ENCODE measurements at places on chromosomes 7 and 10.

GRCh38 chr10:729213-729612 is 39.7 kb upstream of the DIP2C start:
- no peak for DNase-seq

DNA sequence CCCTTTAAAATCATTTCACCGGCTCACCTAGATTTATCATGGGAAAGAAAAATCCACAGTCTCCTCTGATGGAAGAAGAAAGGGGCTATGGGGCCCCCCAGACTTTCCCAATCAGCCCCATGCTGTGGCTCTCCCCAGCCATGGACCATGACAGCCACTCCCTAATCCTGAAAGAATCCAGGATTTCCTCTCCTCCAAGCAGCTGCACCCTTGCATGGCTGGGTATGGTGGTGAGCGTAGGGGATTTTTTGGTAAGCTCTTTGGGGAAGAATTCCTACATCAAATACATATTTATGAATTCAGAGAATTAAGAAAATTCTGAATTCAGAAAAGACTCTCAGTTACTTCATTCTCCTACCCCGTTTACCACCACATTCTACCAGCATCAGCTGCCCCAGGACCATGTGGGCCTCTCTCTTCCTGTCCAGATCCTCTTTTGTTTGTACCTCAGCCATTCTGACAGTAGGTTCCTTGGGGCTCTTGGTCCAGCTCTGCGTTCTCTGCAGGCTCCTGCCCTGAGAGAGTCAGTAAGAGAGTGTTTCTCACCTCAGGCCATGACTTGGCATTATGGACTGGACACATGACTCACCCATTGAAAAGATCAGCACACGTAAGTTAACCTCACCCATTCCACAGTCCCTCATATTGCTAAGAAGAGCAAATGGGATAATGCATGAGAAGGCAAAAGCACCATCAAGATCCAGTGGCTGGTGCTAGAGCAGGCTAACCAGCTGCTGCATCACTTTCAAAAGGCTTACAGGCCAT is 337.8 kb downstream of the ELMO1 start:
- DNase-seq, result no peak

GRCh38 chr10:55137063-55137462 is 336.0 kb upstream of the PCDH15 start:
- no peak for DNase-seq

DNA sequence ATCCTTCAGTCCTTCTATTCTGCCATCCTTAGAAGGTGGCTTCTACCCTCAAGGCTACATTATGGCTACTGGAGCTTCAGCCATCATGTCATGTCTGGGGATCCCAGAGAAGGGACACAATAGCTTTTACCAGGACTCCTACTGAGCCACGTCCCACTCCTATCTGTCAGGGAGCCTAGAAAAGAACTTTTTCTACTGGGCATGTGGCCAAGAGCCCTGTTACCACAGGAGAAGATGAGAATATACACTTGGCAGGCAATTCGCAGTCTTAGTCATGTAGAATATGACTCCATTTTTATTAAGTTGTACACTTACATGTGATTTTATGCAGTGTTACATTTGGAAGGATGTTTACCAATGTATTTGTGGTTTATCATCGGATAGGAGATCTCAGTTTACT is 64.6 kb upstream of the KCNMA1 start:
- DNase-seq, result peak; percentile 85

- DNase-seq, result peak; percentile 63
These were observed 35.1 kb upstream of the GARS1 start for GRCh38 chr7:30559611-30560010.

DNA sequence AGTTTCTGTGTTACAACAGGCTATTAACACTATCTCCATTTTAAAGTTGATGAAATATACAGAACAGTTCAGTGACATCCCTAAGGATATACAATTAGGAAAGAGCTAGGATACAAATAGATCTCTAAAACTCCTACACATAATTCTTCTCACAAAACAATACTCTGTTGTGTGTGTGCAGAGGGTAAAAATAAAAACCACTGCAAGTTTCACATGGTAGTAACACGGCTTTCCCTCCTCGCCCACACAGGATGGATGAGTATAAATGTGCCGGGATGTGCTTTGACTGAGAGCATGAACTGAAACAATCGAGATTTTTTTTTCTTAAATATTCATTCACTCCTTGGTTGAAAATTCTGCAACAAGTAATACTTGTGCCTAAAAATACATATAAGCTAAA is 131.5 kb upstream of the C1QL3 start:
- DNase-seq, result no peak

DNA sequence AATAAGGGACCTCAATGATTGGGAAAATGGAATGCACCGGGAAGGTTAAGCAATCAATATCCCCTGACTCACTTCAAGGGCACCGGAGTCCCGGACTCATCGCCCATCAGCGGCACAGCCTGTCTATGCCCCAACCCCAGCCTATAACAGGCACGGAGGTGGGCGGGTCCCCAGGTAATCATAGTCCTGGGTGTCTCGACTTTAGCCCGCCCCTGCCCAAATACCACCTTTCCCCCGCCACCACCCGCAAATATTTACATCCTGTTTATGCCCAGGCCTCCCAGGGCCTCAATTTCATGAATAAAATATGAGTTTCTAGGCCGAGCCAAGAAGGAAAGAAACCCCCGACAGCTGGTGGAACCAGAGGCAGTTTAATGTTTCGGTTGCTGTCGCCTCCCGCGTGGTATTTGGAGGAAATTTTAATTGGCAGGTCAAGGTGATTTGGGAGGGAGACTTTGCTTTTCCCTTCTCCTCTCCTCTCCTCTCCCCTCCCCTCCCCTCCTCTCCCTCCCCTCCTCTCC is 15.6 kb upstream of the RFC2 start:
- DNase-seq, result peak; percentile 76

- DNase-seq, result peak; percentile 91
These were observed 287.6 kb downstream of the TWIST1 start for GRCh38 chr7:18829858-18830285.

GRCh38 chr7:92423710-92424131 is 23.6 kb upstream of the GATAD1 start:
- DNase-seq, result no peak

GRCh38 chr10:34682580-34682979 is 132.5 kb downstream of the PARD3 start:
- no peak for DNase-seq

GRCh38 chr7:70523989-70524351 is 608.0 kb upstream of the GALNT17 start:
- no peak for DNase-seq

- DNase-seq, result no peak
These were observed 503.8 kb downstream of the TCERG1L start for GRCh38 chr10:130807721-130808120.

DNA sequence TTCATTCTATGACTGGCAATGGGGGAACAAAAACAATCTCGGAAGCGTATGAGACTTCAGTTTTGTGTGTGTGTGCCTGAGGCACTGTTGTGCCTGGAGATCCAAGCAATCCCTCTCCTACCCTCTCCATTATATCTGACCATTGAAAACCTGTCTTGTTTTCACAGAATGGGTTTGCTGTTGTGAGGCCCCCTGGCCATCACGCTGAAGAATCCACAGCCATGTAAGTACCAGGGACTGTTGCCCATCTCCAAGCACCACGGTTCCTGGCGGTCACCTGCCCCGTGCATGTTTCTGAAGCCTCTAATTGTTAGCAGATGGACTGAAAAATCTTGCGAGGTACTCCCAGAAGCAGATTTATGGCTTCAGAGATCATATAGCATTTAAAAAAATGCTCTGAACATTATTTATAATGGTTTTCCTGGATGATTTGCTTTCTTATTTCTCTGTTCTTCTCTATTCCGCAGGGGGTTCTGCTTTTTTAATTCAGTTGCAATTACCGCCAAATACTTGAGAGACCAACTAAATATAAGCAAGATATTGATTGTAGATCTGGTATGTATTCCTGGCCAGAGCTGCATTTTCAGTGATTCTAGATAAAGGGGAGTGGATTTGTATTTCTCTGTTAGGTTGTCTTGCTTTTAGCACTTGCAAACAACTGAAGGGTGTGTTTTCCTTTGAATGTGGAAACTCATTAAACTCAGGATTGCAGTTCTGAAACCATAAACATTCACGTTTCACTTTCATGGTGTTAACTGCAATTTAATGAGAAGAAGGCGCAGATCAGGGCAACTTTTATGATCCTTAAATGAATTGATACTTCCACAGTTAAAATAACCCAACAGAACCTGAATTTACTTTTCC is 288.2 kb downstream of the TWIST1 start:
- DNase-seq, result peak; percentile 8

DNA sequence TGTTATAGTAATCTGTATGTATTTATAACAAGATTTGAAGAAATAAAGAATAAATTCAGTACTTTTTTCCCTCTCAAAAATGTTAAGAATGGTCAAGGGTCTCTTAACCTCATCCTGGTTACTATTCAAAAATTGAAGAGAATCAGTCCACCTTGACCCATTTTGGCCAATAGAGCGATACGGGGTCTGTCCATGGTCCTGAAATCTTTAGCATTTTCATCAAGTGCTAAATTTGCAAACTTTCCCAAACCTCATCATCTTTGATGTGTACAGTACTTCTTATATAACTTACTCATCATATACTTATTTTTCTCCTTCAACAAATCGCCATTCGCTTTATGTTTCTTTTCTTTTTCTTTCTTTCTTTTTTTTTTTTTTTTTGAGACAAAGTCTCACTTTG is 23.6 kb downstream of the TMEM178B start:
- DNase-seq, result peak; percentile 39

DNA sequence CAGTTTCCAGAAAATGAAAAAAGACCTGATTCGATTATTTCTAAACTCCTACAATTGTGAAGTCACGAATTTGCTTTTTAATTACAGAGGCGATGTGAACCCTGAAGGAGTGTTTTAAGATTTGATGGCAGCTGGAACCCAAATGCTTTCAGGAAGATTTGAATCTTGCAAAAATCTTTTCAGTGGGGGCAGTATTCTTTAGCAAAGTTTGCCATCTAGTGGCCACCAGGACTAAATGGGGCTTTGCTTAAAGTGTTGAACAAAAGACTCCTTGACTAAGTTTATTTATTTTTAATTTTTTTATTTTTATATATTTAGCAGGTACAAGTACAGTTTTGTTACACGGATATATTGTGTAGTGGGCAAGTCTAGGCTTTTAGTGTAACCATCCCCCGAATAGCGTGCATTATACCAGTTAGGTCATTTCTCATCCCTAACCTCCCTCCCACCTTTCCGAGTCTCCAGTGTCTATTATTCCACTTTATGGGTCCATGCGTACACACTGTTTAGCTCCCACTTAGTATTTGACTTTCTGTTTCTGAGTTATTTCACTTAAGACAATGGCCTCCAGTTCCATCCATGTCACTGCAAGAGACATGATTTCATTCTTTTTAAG is 98.8 kb downstream of the CACNB2 start:
- peak; percentile 82 for DNase-seq

DNA sequence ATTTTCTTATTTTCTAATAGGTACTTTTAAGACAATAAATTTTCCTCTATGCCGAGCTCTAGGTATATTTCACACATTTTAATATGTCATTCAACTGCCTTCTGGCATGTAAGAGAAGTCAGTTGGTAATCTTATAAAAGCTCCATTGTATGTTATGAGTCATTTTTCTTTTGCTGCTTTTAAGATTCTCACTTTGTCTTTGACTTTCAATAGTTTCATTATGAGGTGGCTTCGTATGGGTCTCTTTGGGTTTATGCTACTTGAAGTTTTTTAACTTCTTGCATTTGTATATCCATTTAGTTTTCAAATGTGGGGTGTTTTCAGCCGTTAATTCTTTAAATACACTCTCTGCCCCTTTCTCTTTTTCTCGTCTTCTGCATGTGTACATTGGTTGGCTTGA is 80.5 kb downstream of the ABCA13 start:
- DNase-seq, result no peak

DNA sequence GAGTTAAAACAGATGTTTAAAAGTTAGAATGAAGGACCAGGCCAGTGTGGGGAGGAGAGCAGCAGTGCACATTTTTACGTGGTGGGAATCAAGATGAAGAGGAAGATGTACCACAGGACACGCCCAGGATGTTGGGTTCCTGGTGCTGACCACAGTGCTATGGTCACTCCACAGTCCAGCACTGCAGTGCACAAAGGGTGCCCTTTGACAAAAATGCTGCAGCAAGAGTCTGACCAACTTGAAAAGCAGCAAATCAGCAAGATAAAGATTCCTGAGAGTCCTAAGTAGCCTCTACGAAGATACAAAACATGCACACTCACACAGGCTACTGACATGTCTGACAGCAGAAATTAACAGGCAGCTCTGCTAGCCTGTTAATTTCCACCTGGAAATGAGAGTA is 107.1 kb downstream of the PIP4K2A start:
- DNase-seq, result no peak

- DNase-seq, result peak; percentile 6
These were observed 170.6 kb downstream of the FZD1 start for GRCh38 chr7:91434836-91435235.

All from adipocyte (in vitro differentiated cells).